Stimulated activated CD8-positive, alpha-beta memory T cell treated with anti-CD3 and anti-CD28 coated beads, Interleukin-15, amount 100 ng/mL, for 1 hour (primary cell): ENCODE measurements at places on chromosomes 1 and 21.

GRCh38 chr1:159646687-159647086, 59.1 kb downstream of the APCS start:
- no peak for DNase-seq

GRCh38 chr1:234980291-234980644, 148.4 kb downstream of the TOMM20 start:
- DNase-seq, result no peak

DNA sequence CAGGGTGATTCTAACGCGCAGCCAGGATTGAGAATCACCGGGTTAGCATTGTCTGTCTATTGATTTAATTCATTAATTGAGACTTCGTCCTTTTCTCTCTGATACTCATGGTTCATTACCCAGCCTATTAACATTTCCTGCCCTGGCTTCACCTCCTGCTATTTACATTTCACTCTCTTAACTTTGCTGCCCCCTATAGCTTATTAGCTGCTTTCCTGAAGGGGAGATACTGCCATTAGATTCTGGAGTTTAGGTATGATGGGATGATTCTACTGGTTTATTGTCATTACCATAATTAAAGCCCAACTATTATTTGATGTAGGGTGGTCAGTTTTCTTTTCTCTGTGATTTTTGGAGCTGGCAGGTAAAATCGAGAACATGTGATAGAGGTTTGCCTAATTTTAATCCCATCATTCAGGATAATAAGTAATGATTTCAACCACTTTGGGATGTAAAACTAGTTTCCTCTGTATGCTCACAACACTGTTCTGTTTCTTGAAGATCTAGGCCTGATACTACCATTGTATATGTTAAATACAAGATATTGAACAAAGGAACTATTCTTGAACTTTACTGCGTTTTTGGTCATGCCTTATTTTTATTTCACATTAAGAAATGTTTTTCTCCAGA, 6.4 kb downstream of the PPP2R5A start:
- DNase-seq, result no peak

- DNase-seq, result no peak
Measured at GRCh38 chr1:208129060-208129459, 115.1 kb downstream of the PLXNA2 start.

GRCh38 chr1:9183441-9183840, 51.1 kb upstream of the H6PD start:
- DNase-seq, result no peak

DNA sequence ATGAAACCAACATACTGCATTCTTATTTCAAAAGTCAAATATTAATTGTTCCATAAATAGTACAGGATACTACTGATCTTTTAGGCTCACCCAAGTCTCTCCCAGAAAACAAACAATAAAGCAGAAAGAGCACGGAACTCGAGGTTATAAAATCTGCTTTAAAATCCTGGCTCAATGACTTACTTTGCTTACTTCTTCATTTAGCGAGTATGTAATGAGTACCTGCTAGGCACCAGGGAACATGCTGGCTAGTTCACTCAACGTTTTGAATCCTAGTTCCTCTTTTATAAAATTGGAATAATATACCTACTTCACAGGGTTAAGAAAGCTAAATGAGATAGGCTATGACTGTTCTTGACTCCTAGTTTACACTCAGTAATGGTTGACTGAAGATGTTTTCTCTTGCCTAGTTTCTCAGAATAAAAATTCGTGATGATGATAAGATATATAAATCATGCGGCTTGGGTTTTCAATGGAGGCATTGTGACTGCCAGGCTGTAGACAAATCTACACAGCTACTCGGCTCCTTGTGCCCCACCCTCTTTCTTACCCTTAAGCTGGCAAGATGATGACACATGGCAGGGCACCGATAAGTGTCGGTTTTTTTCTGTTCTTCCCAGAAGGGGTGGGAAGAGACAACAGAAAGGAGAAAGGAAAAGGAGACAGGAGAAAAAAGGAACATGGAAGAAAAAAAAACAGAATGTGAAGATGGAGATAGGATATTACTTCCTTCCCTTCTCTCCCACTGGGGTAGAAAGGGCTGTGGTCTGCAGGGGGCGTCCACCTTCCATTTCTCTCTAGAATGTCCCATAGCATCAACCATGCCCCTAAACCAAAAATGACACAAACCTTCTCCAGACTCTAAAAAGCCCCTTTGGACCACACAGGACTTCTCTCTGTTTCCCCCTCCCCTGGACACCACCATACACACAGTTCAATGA, 507.1 kb downstream of the SMYD3 start:
- no peak for DNase-seq

DNA sequence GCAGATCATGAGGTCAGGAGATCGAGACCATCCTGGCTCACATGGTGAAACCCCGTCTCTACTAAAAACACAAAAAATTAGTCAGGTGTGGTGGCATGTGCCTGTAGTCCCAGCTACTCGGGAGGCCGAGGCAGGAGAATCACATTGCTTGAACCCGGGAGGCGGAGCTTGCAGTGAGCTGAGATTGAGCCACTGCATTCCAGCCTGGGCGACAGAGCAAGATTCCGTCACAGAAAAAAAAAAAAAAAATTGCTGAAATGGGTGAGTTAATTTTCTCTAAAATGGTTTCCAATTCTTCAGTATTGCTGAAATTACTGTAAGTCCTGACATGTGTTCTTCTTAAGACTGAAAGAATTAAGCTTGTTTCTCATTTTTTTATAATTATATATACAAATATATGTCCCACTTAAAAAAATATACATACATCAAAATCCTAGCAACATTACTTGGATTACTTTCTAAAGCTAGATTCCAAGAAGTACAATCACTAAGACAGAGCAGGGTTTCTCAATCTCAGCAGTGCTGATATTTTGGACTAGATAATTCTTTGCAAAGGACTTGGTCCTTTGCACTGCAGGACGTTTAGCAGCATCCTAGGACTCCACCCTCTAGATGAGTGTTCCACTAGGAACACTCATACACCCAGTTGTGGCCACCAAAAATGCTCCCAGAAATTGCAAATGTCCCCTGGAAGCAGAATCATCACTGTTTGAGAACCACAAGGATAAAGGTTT, 24.8 kb downstream of the ZNHIT6 start:
- no peak for DNase-seq

DNA sequence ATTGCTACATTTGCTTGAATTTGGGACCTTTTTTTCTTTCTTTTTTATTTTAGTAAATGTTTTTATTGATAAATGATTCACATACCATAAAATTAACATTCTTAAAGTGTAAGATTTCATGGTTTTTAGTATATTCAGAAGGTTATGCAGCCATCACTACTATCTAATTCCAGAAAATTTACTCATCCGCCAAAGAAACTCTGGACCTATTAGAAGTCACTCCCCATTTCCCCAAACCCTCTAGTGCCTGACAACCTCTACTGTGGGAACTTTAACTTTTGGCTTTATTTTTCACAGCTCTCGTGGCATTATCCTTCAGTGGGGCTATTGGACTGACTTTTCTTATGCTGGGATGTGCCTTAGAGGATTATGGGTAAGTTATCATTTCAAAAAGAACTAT, 4.5 kb downstream of the LEPR start:
- no peak for DNase-seq

GRCh38 chr1:63617450-63617849, 24.2 kb downstream of the PGM1 start:
- no peak for DNase-seq

- no peak for DNase-seq
Measured at GRCh38 chr1:171717062-171717718, 24.7 kb downstream of the VAMP4 start.

DNA sequence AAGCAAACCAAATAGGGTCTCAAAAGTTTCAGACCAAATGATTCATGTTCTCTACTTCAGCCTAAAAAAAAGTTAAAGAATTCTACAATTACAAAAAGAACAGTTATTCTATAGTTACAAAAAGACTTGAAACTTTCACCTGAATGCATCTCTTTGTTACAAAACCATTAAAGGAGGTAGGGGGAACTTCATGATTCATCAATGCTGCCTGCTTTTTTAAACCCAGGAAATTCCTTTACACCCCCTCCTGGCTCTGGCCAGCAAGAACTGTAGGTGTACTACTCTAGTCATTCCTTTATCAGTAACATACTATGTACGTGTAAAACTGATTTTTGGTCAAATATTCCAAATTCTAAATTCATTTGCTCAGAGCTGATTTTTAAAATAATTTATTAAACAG, 5.0 kb downstream of the FAF1 start:
- DNase-seq, result no peak

DNA sequence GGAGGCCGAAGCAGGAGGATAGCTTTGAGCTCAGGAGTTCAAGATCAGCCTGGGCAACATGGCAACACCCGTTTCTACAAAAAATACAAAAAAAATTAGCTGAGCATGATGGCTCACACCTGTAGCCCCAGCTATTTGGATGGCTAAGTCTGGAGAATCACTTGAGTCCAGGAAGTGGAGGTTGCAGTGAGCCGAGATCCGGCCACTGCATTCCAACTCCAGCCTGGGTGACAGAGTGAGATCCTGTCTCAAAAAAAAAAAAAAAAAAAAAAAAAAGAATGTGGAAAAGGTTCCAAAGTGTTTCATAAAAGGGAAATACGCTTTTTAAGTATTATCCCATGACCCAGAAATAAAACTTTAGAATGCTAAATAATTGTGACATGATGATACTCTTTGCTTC, 8.0 kb downstream of the S1PR1 start:
- no peak for DNase-seq

DNA sequence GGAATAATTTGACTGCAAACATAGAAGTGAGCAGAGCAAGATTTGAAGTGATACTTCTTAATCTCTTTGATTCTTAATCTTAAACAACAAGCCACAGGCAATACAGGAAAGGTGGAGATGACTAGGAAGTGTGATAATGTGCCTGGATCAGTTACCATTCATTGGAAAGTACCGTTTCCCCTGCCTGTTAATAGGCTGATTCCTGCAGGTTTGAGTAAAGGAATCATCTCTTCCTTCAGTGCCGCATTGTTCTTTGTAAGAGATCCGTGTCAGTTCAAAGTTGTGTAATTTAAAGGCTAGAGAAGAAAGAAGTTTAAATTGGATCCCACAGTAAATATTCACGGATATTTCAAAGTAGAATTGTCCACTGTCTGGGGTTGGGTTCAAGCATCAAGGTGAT, 43.5 kb upstream of the BCL10 start:
- no peak for DNase-seq

GRCh38 chr1:5976231-5976630, 16.0 kb downstream of the NPHP4 start:
- no peak for DNase-seq

DNA sequence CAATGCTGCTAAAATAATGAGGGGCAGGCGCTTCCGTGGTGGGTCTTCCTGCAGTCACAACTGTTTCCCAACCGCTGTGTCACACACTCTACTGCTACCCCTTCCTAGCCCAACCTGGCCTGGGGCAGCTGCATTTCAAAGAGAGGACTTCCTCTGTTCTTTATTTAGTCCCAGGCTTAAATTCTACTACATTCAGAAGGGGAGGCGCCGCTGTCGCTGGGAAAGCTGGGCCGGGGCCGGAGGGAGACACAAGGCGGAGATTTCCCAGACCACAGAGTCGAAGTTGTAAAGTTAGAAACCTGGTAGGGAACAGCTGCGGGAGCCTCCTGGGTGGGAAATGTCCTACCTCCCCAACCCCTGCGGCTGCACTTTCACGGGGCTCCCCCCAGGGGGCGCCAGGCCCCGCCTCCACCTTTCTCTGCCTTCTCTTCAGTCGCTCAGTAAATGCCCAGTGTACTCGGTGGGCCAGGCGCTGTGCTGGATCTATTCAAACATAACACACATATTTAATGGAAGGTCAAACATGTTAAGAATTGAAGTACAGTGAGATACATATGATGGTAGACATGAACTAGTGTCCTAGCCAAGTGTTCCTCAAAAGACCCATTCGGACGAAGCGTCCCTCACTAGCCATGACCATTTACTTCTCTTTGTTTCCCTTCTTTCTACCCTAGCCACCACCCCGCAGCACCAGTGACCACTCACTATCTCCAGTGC, 23.1 kb downstream of the DYRK3 start:
- DNase-seq, result no peak

DNA sequence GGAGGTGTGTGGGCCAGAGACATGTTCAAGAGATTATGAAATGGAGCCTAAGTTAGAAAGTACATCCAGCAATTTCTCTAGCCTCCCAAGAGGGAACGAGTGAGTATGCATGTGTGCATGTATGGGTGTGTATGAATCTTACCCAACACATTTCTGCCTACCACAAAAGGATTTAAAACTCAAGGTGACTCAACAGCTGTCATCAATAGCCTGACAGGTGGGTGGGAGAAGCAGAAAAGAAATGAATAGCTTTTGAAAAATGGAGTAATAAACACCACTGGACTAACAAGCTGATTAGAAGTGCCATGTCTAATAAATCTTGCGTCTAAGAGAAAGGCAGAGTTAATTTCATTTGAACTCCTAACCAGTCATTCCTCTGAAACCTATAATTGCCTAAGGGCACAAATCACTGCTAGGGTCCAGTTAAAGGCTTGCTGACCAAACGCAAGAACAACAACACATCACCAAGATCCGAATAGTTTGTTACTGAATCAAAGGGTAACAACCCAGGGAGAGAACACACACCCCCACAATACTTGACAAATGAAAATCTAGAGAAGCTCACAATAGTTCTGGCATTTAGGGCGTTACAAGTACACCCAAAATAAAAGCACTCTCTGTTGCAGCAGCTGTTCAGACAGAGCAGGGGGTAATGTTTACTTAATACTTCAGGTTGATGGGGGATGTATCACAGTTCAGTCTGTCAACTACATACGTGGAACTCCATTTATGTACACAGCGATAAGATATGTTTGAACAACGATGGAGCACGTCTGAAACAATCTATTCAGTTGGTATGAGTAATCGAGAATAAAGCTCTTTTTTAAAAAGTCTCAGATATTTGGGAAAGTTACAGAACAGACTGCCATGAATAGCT, 1.4 kb downstream of the KIAA0319L start:
- DNase-seq, result no peak

DNA sequence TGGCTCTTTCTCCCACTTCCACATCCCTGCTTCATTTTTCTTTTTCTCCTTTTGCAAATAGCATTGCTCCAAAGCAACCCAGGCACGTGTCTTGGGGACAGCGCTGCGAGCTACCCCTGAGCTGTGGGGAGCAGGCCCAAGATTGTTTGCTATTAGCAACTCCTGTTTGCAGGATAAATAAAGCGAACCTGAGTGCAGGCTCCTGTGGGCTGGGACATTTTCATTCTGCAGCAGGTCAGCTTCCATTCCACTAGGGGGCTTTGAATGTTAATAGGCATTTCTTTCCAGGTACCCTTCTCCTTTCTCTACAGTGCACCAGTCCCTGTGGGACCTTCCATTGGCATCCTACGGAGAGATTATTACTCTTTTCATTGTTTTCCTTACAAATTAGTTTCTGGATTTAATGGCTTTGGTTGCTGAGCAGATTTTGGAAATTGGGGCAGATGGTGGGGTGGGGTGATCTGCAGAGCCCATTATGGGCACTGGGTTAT, 54.0 kb downstream of the OLFML3 start:
- no peak for DNase-seq
